Lower lobe of right lung (tissue), 2 donors: ENCODE measurements at places on chromosomes 6 and 20.

- no peak for DNase-seq
These were observed 228.9 kb downstream of the ALDH8A1 start for GRCh38 chr6:134721060-134721405.

- no peak for DNase-seq
These were observed 851.2 kb downstream of the DHX35 start for GRCh38 chr20:39813190-39813829.

DNA sequence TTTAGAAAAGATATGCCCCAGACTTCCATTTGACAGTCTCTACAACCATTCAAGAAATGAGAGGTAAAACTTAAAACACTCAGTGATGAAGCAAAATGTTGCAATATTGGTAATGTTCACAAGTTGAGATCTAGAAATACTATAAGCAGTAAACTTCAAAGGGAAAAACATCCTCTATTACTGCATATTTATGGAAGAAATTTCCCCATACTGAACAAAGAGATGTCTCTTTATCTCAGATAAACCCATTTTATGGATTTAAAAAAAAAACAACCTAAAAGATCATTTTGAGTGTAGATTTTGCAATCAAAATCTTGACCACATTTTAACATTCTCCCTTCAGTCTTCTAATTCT lies 177.8 kb upstream of the TAB2 start:
- DNase-seq = no peak

- no peak for DNase-seq
These were observed 18.8 kb downstream of the TDRD6 start for GRCh38 chr6:46706464-46706863.

- DNase-seq = no peak
These were observed 418.5 kb upstream of the JARID2 start for GRCh38 chr6:14827354-14827753.

- no peak for DNase-seq
These were observed 14.4 kb downstream of the NT5E start for GRCh38 chr6:85464260-85464644.

DNA sequence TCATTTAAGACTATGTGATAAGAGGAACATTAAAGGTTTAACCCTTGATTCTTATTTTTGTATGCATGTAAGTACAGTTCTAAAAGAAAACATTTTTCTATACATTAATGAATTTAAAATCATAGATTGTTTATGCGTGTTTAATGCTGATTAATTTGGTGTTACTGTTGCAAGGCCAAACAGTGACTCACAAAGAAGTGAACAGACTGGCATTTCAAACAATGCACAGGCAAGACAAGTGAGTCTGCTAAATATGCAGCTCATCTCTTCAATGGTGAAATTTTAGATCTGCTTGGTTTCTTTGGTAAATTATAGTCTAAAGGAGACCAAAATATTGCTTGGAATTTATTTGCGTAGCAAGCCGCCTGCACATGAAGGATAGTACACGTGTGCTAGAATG lies 417.4 kb upstream of the SOX4 start:
- DNase-seq = no peak

GRCh38 chr6:127111526-127111925 lies 6.9 kb upstream of the RSPO3 start:
- no peak for DNase-seq

DNA sequence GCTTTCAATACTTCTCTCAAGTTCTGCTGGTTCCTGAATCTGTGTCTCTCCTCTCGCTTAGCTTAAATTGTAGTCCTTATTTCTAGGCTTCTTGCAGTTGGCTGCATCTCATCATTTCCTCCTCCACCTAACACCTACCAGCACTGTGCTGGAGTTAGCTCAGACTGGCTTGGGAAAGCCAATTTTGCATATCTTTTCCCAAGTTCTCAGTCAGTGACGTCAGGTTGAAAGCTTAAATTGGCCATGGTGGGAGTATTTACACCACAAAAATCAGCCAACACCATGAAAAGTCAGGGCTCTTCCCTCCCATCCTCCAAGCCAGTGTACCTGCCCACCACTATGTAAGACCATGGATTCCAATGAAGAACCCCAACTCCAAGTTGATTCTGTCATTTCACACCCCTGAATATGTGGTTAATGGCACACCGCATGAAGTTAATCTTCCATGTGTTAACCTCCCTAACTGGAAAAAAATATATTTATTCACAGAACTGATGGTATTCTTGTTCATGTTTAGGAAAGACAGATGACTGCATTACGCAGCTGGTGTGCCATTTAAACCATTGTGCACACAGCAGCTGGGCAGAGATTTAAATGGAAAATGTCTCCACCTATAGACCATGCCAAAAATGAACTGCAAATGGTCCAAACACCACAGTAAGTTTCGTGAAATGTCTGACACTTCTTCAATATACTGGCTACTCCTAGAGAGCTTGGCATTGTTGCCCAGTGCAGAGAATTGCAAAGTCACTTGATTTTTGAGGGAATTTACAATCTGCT lies 274.1 kb upstream of the MAP3K7 start:
- DNase-seq = no peak

DNA sequence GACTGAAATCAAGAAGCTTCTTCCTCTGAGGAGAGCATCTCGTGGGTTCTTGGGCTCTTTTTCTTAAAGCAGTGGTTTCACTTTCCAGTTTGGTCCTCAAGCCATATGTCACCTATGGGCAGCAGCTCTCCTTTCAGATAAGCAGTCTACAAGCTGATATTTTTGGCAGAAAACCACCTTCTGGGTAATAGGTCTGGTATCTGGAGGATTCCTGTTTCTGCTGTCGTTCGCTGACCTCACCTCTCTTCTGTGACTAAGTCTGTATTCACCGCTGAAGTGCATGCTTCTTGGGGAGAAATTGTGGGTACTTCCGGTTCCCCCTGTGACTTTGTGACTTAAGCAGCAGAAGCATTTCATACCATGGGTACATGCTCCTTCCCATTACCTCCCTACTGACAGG lies 193.6 kb downstream of the EDN1 start:
- DNase-seq = no peak

GRCh38 chr6:144087789-144088426 lies 7.5 kb downstream of the SF3B5 start:
- no peak for DNase-seq

GRCh38 chr20:25744261-25744660 lies 47.6 kb upstream of the ZNF337 start:
- DNase-seq = no peak

GRCh38 chr20:17108896-17109295 lies 117.9 kb upstream of the PCSK2 start:
- no peak for DNase-seq

DNA sequence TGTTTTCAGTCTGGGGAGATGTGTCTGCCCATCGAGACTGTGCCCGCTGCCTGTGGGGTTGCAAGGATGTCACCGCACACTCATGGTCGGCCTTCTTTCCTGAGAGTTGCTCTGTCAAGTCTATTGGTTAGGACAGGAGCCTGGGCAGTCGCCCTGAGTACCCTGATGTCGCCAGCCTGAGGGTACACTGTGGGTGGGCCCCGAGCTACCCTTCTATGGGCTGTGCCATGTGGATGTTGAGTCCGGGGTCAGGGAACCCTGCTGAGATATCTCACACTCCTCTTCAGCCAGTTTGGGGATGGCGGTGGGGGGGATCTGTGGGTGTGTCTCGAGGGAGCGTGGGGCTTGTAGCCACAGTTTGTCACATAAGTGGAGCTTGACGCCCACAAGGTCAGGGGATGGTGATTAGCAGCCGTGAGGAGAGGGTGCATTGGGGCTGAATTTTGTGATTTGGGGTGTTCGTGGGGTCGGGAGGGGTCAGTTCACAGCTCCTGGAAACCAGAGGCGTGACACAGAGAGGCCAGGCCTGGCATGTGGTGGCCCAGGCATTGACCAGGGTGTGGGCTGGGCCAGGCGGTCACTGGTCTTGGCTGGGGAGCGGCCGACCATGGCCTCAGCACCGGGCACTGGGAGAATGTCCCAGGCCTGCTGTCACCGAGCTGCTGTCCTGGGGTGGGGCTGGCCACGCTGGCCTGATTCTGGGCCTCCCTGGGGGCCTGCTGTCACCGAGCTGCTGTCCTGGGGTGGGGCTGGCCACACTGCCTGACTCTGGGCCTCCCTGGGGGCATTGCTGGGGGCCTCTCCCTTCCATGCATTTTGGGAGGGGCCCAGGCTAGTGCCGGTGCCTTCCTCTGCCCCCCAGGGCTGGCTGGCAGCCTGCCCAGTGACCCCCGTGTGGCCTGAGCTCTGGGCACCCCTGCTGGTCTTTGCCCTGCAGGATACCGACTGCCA lies 1.6 kb upstream of the NPBWR2 start:
- DNase-seq = peak; percentile 26

DNA sequence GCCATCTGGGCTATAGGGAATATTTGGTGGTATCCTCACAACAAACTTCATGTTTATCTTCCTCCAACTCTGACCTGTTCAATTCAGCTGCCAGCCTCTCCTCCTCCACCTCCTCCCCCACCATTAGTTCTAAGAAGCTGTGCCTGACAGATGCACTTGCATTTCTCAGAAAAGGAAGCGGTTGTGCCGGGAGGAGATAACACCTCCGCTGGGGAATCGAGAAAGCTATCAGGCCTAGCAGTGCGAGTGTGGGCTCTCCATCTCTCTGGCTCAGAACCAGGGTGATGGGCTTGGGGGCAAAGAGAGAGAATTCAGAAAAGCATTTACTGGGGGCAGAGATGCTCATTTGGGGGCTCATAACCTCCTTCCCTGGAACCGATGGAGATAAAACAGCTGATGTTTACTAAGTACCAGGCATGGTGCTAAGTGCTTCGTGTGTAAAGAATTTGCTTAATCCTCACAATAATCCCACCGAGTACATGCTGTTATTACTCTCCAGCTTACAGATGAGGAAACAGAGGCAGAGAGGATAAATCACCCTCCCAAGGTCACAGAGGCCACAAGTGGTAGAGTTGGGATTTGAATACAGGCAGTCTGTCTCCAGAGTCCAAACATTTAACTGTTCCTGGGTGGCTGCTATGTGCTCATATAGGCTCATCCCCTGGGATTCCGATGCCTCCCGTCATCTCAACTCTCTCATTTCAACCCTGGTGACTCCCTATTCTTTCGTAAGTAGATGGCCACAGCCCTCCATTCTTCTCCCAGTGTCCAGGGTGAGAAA lies 38.3 kb downstream of the COX4I2 start:
- no peak for DNase-seq
